GM12864 (cell line): ENCODE measurements at places on chromosomes 2 and 18.
A peak's percentile ranks its signal among the peaks of the same experiment; 100 is the strongest.

- DNase-seq, result no peak
Measured at GRCh38 chr2:226561962-226562361, 237.7 kb downstream of the IRS1 start.

DNA sequence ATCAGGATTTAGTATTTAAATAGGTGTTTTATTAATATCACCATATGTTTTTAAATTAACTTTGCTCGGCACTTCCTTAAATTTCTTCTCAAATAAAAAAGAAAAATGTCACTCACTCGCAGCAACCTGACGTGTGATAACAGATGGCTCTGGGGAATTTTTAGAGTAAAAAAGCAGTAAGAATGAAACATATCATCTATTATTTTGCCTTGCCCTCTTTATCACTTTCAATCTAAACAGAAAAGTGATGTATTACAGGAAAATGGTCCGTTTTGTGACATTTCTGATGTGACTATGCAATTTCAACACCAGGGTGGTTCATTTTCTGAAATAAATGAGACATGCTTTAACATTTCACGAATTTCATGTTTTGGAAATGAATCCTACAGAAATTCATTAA lies 1368.0 kb upstream of the LRRTM1 start:
- DNase-seq, result no peak

DNA sequence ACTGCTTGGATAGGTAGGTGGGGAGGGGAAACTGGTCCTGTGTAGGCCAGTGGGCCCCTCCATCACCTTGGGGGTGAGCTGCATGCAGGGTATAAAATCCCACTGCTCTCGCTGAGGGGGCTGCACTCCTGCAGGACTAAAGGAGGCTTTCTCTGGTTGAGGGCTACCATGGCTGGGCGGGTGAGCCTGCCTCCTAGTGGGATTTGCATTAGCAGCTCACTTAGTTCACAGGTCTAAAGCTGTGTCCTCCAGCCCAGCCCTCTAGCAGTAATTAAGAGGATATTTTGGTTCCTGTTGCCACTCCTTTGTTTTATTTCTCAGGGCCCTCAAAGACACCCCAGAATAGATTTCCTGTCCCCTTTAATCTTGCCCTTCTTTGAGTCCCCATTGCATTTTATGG lies 24.6 kb downstream of the TMEM127 start:
- no peak for DNase-seq

DNA sequence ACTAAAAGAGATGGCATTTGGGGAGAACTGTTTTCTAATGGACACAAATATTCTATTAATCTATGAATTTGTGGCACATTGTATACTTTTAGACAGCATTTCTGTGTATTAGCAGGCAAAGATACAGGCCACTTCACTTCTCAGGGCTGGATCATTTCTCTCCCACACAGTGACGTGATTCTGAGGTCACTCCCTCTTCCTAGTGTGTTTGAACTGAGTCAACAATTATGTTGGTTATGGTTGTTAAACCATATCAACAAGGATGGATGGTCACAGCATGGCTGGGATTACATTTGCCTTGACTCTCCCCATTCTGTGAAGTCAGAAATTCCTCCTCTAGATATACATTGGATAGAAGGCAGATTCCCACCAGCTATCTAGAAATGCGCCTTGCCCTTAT lies 11.6 kb downstream of the NOSTRIN start:
- DNase-seq, result no peak

- no peak for DNase-seq
Measured at GRCh38 chr2:129764376-129765325, 214.8 kb upstream of the RAB6C start.

DNA sequence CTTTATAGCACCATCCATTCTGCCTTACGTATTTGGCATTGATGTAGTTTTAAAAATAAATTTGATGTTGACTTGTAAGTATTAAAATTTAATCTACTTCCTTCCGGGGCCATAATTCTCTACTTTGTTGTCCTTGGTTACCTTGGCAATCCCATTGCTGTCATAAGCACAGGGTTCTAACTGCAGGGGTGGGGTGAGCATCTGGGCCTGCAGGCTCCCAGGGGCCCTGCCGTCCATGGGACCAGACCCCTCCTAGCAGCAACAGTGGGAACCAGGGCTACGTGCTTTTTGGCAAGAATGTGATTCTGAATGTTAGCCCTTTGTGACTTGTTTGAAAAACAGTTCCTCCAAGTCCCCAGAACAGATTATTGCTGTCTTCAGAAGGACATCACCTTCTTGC lies 4.9 kb downstream of the ASAP2 start:
- no peak for DNase-seq

- DNase-seq, result peak; percentile 96
Measured at GRCh38 chr2:207330912-207331311, 165.2 kb upstream of the KLF7 start.

DNA sequence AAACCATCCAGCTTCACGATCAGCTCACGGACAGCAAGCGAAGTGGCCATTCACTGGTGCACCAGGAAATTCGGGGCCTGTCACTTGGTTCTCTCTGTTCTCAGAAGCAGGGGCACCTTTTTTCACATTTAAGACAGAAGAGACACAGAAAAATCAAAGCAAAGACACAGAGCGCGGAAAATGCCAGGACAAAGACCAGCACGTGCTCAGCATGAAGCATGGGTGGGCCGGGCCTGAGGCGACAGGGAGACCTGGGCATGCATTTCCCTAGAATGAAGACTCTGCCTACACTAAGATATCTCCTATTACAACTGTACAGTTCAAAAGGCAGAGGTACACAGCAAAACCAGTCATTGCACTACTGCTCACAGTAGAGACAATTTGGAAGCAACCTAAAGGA lies 117.4 kb upstream of the ID2 start:
- no peak for DNase-seq

- DNase-seq, result no peak
Measured at GRCh38 chr2:120771111-120771780, 35.6 kb downstream of the GLI2 start.

- no peak for DNase-seq
Measured at GRCh38 chr2:181371782-181372645, 85.2 kb upstream of the ITGA4 start.

DNA sequence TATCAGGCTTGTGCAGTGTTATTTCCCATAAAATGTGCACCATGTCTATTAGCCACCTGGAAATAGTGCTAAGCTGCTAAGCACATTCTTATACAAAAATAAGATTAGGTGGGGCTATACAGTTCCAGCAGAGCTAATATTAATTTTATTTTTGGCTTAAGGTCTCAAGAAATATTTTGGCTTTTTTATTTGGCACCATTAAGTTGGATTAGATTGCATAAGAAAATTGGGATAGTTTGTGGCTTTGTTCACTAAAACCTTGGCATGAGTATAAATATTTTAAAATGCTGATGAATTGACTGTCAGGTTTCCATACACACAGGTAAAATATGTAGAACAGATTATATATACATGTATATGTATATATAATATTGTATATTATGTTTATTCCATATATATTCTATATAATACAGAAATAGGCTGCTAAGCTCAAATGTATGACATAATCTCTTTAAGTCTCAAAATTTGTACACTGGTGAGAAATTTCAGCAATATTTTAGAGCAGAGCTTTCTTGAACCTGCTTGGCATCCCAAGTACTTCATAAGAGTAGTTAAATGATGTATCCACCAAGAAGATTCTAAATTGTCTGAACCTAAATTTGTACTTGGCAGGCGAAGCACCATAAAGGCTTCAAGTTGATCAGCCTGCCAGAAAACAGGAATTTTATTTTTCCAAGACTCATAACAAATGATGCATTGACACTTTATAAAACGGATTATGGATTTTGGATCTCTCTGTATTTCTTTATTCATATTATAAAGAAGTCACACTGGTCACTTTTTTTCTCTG lies 32.6 kb downstream of the CCDC102B start:
- DNase-seq, result no peak

- DNase-seq, result peak; percentile 22
Measured at GRCh38 chr2:160201849-160202539, 1.9 kb upstream of the ITGB6 start.

- DNase-seq, result no peak
Measured at GRCh38 chr2:393711-394696, 106.1 kb upstream of the ALKAL2 start.
